ENCODE measurements at places on chromosomes 7 and 10.

- DNase-seq, result no peak
Observed at GRCh38 chr10:2731940-2732339, 335.4 kb upstream of the PFKP start.

GRCh38 chr7:133360201-133360600 lies 107.3 kb downstream of the EXOC4 start:
- no peak for DNase-seq

DNA sequence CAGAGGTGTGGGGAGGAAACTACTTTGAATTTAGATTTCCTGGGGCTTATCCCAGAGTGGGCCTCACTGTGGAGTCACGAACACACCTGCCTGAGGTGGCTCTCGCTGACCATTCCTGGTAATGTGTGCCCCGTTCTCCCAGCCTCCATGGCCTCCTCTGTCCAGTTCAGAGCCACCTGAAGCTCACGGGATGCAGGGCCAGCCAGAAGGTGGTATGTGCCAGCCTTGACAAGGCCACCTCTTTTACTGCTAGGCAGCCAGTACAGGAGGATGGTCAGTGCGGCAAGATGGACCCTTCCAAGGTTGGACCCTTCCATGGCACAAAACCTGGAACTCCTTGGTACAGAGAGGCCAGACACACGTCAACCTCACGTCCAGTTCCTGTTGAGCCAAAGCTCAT lies 210.3 kb downstream of the DNAJB6 start:
- no peak for DNase-seq

DNA sequence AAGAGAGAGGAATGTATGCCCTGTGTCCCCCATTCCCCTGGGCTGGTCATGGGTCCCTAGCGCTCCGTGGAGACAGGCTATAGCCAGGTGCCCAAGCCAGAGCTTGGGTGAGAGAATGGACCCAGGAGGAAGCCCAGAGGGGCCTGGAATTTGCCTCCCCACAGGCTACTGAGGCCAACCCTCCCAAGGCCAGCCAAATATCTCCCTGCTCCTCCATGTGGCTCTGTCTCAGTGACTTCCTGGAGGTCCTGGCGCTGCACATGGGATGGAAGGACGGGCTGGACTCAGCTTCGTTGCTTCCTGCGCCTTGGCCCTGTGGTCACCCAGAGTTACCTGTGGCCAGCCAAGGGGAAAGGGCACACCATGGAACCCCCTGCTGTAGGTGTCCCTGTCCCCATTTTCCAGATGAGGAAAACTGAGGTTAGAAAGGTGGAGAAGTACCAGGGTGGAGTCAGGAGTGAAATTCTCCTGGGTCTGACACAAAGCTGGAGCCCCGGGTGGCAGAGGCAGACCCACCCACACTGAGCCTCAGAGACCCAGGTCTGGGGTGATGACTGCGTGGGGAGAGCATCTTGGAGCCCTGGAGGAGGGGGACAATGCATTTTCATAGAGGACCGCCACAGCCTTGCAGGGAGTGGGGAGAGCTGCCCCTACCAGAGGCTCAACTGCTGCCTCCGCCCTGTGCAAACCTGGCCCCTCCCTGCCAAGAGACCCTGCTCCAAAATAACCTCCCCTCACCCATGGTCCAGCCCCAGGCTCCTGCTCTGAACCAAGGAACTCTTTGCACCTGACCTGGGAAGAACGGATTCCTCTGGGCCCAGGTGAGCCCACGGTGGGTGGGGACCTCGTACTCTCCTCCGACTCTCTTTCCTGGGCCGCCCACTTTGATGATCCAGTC lies 42.6 kb downstream of the TMEM270 start:
- no peak for DNase-seq

DNA sequence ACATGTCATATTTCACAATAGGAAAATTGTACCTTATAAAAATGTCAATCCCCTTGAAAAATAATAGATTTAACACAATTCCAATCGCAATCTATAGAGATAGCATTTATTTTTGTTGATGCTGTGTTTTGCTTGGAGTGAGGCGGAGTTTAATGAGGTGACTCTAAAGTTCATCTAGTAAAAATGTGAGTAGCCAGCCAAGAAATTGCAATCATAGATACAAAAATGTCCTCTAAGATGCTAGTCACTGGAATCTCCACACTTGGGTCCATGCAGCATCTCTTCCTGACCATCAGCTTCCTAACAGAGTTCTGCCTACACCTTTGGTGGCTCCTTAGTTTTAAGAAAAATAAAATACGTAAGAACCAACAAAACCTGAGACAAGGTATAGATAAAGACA lies 44.9 kb downstream of the GLI3 start:
- DNase-seq, result no peak

DNA sequence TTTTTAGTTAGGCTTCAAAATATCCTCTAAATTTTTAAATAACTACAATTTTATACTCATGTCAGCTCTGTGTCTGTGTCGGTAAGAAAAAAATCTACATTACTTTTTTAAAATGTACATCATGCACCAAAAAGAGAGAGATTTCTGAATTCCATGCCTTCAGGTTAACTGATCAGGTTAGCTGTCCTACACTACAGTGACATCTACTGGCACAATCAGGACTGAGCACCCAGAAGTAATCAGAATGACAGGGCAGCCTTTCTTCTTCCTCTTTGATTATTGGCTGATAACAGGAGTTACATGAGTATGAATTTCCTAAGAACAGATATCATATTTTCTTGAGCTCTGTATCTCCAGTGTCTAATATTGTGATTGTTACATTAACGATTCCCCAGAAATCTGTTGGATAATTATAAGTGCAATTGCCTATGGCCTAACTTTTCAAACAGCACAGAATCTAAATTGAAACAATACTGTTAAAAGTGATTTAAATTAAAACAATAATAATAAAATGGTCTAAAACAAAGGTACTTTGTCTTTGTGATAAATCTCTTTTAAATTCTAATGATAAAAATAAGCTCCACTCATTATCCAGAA lies 41.8 kb upstream of the HYCC1 start:
- DNase-seq, result no peak

DNA sequence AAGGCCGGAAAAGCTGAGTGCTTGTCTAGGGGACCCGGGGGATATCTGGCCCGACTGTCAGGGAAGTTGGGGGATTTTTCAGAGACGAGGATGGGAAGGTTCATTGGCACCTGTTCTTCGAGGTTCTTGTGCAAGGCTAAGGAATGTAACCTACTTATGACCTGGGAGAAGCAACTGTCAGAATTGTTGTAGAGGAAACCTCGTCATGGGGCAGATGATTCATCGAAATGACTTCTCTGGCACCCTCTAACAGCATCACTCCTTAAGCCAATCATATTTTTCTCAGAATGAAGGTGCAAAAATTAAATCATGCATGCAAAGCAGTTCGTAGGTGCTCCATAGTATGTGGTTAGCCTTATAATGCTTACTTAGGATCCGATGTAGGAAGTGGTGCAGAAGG lies 58.6 kb downstream of the PLXDC2 start:
- no peak for DNase-seq

DNA sequence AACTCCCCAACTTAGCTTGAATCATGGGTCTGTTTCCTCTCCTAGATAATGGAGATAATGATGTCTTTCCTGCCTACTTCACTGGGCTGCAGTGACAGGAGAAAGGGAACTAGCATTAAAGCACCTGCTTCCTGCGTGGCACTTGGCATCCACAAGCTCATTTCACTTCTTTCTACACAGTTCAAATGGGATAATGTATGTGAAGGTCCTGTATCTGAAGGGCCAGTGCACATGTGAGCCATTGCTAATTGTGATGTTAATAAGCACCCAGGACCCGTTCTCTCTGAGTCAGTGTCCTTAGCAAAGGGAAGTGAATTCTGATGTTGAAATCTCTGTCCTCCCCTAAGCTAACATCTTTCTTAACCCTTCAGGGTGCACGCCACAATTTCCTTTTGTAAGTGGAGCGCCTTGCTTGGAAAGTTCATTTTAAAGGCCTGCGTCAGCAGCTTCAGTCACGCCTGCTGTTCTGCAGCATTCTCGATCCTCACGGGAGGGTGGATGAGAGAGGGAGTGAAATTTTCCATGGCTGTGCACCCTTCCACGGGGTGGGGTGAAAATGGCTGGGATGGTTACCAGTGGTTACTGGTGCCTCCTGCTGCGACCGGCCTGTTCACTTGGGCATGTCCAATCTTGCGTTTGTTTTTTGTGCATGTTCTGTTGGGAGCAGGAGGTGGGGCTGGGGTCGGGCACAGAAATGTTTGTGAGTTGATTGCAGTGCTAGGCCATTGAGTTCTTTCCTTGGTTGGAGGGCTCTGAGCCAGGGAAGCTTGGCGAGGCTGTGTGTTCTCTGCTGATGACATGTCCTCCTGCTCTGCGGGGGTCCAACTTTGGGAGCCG lies 59.2 kb downstream of the HK1 start:
- no peak for DNase-seq

- DNase-seq, result no peak
Observed at GRCh38 chr10:130689743-130690626, 553.8 kb downstream of the GLRX3 start.

DNA sequence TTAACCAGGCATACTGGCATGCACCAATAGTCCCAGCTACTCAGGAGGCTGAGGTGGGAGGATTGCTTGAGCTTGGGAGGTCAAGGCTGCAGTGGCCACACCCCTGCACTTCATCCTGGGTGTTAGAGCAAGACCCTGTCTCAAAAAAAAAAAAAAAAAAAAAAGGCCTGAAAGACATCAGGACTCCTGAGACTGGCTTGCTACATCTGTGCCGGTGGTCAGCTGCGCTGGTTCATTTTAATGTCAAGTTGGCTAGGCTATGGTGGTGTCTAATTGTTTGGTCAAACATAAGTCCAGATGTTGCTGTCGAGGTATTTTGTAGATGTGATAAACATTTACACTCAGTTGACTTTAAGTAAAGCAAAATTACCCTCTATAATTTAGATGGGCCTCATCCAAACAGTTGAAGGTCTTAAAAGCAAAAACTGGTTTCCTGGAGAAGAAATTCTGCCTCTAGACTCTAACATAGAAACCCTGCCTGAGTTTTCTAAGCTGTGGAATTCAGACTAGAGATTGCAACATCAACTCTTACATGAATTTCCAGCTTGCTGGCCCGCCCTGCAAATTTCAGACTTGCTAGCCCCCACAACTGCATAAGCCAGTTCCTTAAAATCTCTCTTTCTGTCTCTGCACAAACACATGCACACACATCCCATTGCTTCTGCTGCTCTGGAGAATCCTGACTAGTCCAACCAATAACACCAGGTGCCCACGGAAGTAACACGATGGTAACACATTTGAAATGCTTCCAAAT lies 18.2 kb downstream of the MYOF start:
- DNase-seq, result no peak

GRCh38 chr7:6258440-6259182 lies 13.8 kb downstream of the CYTH3 start:
- no peak for DNase-seq

DNA sequence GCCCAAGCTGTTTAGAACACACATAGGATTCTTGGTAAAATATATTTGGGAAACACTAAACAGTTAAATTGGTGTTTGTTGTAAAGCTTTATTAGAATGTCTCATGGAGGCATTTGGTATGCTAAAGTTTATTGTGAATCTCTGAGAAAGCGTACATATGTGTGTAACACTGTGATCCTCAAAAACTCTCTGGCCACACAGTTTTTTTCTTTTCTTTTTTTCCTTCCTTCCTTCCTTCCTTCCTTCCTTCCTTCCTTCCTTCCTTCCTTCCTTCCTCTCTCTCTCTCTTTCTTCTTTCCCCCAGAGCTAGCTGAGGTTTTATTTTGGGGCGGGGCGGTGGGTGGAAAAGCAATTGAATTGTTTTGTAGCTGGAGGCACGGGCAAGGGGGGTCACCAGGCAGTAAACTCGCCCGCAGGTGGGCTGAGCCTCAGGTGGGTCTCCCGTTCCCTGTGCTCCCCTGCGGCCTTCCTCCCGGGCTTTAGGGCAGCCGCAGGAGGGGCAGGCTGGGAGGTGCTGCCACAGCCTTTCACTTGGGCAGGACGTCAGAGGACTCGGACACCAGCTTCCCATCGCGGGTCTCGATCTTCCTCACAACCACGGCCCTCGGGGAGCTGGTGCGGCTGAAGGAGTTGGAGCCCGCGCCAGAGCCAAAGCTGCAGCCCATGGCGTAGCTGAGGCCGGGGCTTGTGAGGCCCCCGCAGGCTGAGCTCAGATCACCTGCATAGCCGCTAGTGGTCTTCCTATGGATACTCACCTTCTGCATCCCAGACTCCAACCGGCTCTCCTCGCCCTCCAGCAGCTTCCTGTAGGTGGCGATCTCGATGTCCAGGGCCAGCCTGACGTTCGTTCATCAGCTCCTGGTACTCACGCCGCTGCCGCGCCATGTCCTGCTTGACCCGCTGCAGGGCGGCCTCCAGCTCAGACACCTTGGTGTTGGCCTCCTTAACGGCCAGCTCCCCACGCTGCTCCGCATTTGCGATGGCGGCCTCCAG lies 459.0 kb downstream of the GATA3 start:
- no peak for DNase-seq

- no peak for DNase-seq
Observed at GRCh38 chr10:43231523-43232078, 35.3 kb downstream of the RASGEF1A start.

DNA sequence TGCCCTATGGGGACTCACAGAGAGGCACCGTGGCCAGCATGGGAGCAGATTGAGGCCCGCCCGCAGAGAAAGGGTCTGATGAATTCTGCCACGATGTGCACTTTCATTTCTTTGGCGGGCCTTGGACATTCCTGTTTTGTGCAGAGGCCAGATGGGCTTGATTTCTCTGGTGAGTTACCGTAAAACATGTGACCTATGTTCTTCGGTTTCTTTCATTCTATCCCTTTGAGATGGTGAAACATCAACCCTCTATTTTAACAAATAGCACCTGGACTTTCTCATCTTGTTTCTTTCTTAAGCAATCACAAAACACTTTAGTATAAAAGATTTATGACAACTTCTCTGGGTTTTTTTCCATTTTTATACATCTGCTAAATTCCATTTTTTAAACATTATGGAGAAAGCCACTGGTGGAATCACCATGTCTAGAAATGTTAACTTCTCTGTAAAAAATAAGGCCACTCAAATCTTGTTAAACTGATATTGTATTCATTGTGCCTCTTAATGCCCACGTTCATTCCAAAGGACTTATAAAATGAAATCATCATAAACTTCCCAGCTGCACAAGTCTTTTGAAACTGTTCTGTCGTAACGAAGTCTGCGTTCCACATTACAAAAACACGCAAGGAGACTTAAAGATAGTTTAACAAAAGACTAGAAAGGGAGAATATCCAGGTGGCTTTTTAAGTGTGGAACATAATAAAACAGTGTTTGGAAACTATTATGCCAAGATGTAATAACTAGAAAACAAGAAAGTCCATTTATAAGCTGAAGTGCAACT lies 21.4 kb upstream of the ODAD2 start:
- no peak for DNase-seq

- no peak for DNase-seq
Observed at GRCh38 chr7:111145472-111145871, 54.5 kb downstream of the LRRN3 start.

DNA sequence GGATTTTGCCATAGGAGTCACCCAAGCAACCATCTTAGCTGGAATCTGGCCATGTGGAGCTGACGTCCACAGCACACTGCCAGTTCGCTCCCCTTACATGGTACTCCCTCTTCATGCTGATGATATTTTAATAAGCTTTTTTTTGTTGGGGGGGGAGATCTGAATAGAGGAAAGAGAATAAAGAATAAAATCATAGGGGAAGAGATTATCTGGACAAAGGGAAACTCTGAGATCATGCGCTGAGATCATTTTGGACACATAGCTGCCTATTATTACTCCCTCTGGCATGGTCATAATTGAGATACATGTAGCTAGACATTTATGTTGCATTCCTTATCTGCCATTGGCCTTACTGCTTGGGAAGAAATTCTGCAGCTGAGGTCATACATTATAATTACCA lies 282.7 kb downstream of the HTR7 start:
- DNase-seq, result no peak

GRCh38 chr7:109752068-109752467 lies 1182.4 kb downstream of the DNAJB9 start:
- DNase-seq, result no peak
